ENCODE measurements at places on chromosomes 2 and 18.

- no peak for DNase-seq
Measured at GRCh38 chr2:7620255-7620654, 703.0 kb downstream of the RNF144A start.

- DNase-seq, result no peak
Measured at GRCh38 chr2:11104794-11105660, 50.2 kb upstream of the SLC66A3 start.

DNA sequence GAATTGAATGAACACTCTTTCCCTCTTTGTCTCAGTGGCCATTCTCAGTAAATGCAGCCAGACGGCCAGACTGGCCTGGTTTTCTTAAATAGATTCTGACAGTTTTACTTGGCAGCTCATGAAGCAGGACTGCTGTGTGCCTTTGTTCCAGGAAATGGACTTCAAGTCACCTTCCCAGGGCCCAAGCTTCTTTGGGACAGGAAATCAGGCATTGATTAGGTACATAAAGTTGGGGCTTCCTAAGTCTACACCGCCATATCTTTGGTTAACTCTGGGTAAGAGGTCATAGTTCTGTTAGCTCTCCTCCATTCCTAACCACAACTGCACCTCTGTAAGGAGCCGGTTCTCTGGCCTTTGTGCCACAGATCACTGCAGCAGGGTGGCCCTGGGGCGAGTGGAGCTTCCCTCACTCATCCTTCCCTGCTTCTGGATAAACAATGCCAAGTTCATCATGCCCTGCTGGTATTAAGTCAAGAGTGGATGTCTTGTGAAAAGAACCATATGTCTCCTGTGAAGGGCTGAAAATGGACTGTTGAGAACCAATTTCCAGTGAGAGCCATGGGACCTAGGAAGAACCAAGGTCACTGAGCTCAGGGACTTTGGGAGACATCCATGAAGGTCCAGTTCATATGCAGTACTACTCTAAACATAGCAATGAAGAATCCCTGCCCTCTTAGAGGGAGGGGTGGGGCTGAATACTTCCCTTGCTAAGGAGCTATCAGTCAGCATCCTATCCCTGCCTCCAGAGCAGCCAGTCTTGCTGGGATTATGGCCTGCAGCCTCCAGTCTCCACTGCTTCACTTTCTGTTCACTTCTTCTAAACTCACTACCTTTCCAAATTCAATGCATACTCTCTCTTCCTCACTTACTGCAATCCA is 122.6 kb upstream of the XPO1 start:
- DNase-seq, result no peak

DNA sequence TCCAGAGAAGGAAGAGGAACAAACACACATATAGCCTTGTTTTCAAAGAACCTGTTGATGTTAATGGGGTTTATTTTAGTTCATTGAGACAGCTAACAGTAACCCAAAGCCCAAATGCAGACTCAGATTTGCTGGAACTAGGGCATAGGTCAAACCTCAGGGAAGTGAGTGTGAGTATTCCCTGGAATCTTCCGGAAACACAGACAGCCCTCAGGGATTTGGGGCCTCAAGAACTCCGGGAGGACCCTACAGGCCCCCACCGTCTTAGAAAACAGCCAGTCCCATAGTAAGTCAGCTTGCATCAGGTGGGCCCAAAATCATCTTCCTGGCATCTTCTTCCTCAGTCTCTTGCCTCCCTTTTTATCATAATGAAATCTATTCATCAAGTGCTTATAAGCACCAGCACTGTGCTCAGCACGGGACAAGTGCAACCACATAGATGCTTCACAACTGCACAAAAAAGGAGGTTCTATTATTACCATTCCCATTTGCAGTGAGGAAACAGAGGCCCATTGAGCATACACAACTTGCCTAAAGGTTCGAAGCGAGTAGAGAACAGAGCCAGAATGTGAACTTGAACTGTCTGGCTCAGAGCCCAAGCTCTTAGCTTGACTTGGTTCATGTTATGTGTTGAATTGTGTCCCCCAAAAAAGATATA is 50.2 kb upstream of the BCL11A start:
- DNase-seq, result no peak

DNA sequence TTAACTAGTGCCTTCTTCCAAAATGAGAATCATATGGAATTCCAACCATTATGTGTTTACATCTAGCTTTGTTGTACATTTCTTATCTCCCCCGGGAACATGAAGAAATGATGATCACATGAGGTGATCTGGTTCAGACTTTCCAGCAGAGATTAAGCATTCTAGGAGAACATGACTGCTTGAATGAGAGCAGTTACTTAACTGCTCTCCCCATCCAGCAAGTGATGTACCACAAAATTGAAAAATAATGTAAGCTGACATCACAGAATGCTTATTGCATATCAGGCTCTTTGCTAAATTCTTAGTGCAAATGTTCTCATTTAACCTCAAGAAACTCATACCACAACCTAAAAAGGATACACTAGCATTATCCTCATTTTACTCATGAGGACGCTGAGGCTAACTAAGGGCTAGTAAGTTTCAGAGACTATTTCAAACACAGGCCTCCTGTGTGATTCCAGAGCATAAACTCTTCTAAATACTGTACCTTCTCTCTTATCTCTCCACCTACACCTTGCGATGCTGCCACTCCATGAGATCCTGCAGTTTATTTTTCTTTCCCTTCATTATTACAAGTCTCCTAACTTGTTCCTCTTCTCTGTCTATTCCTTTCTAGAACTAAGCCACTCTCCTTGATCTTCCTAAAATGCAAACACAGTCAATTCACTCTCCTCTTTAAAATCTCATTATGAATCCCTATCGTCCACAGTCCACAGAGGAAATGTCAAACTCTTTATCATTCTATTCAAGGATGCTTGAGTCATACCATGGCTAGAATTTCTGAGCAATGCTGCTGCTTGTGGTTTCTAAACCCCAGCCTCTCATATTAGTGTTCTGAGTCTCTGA is 1224.8 kb upstream of the ZEB2 start:
- no peak for DNase-seq

- DNase-seq, result no peak
Measured at GRCh38 chr2:168137510-168138180, 109.8 kb downstream of the STK39 start.

GRCh38 chr2:134148172-134148571 is 105.7 kb upstream of the MGAT5 start:
- no peak for DNase-seq

- DNase-seq, result peak; percentile 97
Measured at GRCh38 chr2:2613279-2614199, 282.5 kb upstream of the MYT1L start.

- DNase-seq, result no peak
Measured at GRCh38 chr2:205849136-205849535, 166.8 kb downstream of the NRP2 start.

GRCh38 chr18:42126586-42126985 is 171.6 kb downstream of the PIK3C3 start:
- DNase-seq, result no peak

- DNase-seq, result no peak
Measured at GRCh38 chr2:60504049-60504448, 49.4 kb downstream of the BCL11A start.

DNA sequence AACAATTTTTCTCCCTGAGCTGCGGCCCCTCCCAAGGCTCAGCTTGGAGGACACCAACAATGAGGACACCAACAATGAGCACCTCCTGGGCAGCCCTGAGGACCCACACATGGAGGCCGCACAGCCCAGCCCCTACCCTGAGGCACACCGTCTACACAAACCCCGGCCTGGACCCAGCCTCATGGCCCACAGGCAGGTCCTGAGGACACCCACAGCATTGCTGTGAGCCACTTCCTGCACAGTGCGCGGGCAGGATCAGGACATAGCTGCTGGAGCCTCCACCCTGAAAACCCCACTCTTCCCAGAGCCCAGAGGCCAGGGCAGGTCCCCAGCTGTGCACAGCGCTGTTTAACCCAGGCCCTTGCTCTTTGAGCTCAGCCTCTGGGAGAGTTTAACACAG is 194.3 kb downstream of the RTP5 start:
- no peak for DNase-seq

DNA sequence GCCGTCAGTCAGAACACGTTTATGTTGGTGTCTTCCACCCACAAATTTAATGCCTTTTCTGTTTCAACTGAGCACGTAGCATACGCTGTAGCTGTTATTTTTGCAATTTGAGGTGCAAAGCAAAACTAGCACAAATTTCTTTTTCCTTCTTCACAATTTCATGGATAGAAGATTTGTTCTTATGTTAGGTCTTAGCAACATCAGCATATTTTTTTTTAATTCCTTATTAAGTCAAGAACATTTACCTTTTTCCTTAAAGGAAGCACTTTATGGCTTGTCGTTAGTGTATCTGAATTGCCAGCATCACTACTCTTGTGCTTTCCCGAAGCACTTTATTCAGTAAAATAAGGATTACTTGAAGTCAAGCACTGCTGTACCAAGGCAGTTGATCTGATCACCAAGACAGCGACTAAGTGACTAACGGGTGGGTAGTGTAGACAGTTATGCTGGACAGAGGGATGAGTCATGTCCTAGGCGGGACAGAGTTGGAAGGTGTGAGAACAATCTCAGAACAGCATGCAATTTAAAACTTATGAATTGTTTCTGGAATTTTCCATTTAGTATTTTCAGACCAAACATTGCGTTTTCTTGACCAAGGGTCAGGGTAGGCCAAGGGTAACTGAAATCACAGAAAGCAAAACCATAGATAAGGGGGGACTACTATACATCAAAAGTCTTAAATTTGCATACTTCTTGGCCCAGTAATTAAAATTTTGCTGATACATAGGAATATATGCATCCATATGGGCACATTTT is 13.3 kb downstream of the BABAM2 start:
- no peak for DNase-seq

DNA sequence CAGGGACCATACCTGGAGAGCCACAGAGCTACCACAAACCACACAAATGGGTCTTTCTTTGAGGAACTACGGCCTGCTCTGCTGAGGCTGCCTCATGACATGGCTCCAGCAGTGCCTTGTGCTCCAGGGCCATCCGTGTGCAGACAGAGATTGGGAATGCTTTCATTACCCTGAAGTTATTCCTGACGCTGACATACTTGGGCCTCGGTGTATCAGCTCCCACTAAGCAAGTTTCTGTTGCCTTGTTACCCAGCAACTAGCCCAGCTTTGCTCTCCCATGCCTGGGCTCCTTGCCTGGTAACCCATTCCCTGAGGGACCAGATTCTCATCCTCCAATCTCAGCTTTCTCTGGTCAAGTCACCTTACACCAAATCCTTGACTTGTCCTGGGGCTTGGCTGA is 80.3 kb upstream of the FZD7 start:
- DNase-seq, result no peak

DNA sequence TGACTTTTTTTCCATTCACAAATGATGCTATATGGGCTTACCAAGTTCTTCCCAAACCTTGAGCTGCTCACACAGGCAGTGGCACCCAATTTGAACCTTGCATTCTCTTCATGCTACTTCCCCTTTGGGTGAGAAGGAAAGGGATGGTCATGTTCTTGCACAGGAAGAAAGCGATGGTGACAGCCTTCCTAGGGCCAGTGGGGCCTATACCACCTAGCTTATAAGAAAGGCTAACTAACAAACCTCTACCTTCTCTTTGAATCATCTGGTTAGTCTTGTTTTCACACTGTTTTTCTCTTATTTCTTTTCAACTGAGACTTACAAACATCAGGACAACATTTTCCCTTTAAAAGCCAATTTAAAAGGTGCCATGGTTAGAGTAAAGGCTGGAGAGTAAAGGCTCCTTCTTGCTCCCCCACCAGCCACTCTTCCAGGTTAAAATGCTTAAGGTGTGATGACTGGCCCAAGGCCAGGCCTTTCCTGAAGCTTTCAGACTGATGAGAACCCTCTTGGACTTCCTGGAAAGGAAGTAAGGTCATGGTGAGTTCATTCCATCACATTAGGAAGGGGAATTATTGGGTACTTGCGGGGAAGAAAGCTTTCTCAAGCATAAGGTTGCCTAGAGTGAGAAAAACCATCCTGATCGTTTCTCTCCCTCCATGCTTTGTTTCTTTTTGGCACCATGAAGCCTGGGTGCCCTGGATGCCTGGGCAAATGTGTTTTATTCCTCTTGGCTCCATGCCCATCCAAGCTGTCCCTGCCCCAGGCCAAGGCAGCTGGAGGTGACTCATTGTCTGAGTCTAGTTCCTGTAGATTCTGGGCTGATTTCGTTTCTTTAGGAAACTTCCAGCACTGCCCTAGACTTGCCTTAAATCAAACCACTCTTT is 41.4 kb upstream of the ITGB6 start:
- peak; percentile 22 for DNase-seq

- DNase-seq, result no peak
Measured at GRCh38 chr2:33313039-33313438, 163.4 kb upstream of the RASGRP3 start.

- DNase-seq, result no peak
Measured at GRCh38 chr18:79108549-79109215, 39.5 kb downstream of the ATP9B start.

- no peak for DNase-seq
Measured at GRCh38 chr2:178895171-178895570, 87.9 kb upstream of the TTN start.

GRCh38 chr2:30622452-30622851 is 175.4 kb downstream of the LCLAT1 start:
- DNase-seq, result no peak

- DNase-seq, result peak; percentile 84
Measured at GRCh38 chr18:63159590-63159989, 160.0 kb downstream of the BCL2 start.

GRCh38 chr18:42185486-42185885 is 230.5 kb downstream of the PIK3C3 start:
- DNase-seq, result no peak

DNA sequence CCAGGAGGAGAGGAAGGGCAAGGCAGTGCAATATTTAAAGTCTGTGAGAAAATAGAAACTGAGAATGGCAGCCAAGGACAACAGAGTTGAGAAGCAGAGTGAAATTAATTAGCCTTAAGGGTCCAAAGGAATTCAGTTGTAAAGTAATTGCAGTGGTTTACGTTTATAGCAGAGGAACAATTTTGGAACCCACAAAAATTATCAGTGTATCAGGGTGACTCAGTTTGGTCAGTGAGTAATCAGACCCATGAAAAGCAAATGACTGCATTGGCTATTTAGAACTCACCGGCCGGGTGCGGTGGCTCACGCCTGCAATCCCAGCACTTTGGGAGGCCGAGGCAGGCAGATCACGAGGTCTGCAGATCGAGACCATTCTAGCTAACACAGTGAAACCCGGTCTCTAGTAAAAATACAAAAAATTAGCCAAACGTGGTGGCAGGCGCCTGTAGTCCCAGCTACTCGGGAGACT is 245.8 kb upstream of the SLC39A10 start:
- DNase-seq, result no peak

DNA sequence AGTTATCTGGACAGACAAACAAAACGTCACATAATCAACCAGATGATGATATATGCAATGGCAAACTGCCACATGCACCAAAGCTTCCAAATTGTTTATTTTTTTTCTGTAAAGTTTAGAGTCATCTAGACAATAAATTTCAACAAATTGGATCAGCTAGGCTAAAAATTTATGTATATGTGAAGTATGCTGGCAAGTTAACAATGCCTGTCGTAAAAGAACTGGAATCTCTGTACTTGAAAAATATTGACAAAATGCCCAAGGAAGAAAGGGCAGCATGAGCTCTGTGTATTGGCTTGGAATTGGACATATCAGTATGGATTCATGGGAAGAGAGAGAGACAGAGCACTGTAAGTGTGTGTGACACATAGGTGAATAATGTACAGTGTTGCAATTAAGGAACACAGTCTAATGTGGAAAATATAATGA is 309.8 kb downstream of the ERBB4 start:
- no peak for DNase-seq
